ENCODE measurements at places on chromosomes 7 and 10.

DNA sequence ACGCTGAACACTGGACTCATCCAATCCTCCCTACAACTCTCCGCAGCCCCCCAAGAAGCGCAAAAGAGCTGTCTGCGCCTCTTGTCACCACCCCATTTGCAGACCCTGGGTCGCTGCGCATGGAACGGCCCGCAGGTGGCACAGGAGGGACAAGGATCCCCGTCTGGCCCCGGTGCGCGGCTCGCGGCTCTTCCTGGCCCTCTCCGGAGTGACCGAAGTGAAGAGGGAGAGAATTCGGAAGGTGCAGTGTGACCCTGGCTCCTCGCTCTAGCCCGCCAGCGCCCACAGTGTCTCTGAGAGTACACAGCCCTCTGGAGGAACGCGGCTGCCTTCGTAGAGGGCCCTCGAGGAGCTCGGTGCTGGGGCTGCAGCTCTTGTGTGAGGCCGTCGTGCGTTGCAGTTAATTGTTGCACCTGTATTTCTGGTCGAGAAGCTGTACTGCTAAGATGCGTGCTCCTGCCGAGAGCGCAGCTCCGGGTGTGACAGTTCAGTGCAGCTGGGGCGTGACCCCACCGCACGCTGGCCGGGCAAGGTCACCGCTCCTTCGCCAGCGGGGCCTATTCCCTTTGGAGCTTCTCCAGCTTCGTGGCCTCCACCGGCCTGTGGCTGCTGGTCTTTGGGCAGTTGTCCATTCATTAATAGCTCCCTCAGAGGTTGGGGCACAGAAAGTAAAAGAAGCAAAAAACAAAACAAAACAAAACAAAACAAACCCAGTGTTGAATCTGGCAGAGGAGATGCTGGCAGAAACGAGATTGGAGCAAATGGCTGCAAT, 119.0 kb downstream of the SEC23IP start:
- DNase-seq = peak; percentile 2

DNA sequence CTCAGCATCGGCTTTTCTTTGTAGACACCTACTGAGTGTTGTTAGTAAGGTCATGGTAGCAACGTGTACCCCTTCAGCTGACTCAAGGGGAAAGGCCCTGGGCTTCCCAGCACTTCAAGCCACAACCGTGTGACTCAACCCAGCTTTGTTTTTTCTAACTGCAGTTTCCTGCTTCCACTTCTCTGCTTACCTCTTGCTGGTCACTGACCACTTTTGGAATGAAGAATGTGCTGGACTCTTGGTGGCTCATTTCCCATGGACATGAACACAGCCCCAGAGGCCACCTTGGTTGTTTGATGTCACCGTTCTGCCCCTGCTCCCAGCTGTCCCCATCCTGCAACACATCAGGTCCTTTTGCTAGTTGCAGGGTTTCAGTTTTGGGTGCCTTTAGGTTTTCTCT, 69.5 kb upstream of the ZNF438 start:
- DNase-seq = no peak

DNA sequence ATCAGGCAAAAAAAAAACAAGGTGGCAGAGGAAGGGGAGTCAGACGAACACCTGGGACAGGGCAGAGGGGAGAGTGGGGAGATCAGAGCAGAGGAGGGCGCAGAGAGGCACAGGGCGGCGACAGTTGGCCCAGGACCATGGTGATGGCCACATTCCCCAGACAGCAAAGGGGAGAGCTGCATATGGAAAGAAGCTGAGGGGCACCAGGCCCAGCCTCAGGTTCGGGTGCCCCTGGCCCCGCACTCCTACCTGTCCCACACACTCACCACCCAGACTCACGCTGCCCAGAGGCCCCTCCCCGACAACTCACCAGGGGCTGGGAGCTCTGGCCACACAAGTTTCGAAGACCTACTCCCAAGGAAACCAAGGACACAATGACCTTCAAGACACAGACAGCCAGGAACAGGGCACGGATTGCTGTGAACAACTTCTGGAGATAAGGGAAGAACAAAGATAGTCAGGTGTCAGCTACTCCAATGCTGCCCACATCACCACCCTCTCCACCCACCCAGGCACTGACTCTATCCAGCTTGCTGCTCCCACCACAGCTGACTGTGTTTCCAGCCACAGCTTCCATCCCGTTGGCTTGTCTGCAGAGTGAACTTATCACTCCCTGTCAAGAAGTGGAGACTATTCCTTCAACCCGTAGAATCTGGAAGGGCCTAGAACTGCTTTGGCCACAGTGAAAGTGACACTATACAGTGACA, 8.3 kb downstream of the TMEM176B start:
- no peak for DNase-seq

DNA sequence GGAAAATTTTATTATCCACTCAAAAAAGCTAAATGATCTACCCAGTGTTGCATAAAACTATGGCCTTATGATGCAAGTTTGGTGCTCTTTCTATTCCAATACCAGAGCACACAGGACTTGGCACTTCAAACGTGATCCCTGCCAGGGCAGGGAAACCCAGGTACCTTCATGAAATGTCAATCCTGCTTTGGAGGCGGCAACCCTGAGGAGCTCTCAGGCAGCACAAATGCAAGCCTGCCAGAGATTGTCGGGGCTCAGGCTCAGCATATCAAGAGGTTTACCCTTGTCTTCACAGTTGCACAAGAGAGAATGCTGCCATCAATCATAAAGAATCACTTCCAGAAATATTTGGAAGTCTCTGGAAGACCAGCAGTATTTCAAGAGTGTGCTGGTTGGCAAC, 151.5 kb downstream of the GLI3 start:
- DNase-seq = no peak

DNA sequence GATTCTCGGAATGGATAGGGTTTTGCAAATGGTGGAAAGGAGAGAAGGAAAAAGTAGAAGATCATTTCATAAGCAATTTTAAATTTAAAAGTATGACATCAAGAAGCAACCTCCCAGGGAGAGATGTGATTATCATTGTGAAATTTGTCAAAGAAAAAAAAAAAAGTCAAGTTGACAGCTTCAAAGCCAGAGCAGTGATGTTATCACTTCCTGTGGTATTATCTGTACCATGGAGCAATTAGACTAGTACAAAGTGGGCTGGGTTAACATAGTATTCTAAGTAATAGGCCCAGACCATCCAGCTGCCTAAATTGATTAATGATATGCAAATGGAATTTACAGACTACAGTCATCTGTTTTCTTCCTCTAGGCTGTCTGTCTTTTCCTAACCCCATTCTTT, 84.0 kb upstream of the NPY start:
- no peak for DNase-seq

DNA sequence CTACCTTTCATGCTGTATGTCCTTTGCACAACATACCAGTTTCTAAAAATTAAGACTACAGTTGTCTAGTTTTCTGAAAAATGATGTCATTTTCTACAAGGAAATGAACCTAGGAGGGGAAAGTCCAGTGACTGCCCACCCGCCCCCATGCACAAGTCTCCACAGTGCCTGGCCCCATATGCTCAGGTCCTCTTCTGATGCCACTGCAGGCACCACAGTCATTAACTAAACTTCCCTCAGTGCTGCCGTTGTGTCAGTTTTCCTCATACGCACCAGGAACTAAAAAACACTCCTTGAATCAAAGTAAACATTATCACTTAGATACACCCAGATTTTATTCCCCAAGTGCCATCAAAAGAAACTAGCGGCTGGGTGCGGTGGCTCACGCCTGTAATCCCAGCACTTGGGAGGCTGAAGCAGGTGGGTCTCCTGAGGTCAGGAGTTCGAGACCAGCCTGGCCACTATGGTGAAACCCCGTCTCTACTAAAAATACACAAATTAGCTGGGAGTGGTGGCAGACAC, 6.9 kb upstream of the TNS3 start:
- no peak for DNase-seq

DNA sequence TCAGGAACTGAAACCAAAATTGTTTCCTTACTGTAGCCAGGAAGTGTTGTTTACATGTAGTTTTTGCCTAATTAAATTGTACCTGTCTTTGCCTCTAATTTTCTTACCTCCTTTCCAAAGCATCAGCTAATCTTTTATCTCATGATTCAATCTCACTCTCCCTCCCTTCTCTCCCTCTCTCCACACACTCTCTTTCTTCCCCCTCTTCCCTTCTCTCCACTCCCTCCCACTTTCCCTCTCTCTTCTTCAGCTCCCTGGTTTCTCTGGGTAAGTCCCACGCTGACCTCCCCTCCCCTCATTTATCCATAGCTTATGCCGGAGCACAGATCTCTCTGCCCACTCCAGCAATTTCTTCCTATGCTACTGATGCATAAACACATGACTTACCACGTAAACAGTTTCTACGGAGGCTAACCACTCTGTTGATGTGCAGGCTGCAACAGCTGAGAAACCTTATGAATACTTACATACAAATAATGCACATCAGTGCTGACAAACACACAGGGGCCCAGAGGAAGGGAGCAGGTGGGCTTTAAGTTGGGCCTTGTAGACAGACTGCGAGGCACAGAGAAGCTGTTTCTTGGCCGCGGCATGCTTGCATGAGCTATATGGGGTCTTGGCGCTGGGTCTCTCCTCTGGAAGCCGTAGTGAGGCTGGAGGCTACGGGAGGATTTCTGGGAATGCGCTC, 174.4 kb upstream of the PLXNA4 start:
- no peak for DNase-seq

DNA sequence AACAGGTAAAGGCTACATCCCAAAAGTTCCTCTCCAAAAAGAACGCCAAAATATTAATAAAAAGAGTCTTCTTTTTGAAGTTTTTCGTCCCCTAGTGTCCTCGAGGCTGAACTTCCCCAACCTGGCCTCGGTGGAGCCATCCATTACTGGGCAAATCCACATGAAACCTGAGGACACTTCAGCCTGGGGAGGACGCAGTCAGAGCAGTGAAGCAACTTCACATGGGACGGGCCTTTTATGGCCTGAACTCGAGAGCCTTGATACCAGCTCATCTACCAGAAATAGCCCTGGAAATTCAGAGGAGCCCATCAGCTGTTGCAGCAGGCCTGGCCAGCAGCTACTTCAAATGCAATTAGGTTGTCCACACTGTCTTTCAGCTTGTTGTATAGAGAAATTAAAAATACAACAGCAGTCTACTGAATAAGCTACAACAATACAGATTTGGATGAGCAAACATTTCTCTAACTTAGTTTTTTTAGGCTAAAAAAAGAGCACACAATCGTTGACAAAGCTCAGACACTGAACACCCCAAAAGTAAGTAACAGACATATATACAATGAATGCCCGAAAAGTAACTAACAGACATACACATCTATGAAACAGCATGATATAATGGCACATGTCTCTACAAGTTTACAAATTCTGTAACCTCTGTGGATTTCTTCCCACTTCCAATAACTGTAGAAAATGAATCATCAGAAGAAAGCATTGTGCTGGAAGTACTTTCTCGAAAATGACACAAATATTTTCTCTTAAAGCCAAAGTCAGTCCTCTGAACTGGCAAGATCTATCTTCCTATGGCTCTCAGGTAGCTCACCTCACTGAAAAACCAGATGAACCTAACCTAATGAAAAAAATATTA, at the start of gene SVIL:
SVIL (minus strand) TSS at position 208 of the 862 bp plus-strand sequence. CDS start 79,913 bp downstream, outside the sequence.
- DNase-seq = no peak

DNA sequence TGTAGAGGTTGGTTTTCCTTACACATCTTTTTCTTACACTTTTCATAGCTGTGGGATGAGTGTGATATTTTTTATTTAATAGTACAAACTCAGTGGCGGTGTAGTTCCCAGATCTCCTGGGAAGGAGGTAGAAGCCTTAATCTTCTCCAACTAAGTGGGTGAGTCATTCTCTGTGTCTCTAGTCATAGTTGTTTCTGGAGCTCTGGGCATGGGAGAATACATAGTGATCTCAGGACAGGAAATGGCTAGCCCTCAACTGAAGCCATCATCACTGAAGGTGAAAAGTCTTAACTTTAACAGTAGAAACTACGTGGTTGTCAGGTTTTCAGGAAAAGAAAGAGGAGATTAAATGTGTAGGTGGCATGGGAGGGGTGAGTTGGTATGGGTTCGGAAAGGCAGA, 319.4 kb upstream of the FZD8 start:
- no peak for DNase-seq

GRCh38 chr7:12719141-12719919, 31.9 kb downstream of the ARL4A start:
- no peak for DNase-seq

DNA sequence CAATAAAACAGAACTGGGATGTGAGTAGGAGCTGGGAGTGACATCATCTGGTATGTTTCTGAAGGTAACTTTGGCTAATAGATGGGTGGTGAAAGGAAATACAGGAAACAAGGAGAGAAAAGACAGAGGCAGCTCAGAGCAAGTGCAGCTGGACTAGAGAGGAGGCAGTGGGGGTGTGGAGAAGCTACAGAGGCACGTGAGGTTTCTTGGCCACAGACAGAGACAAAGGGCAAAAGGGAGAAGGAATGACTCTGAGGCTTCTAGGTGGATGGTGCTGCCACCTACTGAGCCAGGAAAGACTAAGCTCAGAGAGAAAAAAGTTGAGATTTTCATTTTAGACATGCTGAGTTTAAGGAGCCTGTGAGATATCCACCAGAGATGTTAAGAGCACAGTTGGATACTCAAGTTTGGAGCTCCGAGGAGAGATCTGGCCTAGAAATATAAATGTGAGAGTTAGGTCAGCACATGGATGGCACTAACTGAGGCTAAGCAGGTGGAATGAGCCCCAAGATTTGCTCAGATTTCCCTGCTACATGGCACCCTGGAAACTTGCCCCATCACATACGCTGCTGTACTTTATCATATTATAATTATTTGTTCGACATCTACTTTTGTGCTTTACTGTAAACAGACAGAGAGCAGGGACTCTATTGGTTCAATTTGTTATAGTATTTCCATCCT, 293.0 kb upstream of the IMMP2L start:
- DNase-seq = no peak

- no peak for DNase-seq
These were observed 314.3 kb upstream of the PRKCQ start for GRCh38 chr10:6894405-6894804.

Measured in right lung (tissue), 10 donors.